ENCODE measurements at places on chromosomes 4 and X.

DNA sequence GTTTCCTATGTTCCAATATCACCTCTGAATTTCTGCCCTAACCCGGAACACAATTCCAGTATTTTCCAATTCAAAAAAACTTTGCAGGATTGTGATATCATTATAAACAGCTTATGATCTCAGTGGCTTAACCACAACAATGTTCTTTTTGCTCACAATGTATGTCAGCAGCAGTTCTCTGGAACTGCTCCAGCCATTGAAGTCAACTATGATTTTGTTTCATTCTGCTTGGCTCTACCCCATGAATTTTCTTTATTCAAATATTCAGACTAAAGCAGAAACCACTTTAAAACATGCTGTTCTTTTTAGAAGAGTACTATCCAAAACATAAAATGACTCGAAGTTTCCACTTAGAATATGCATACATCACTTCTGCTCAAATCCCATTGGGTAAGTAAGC, 1611.1 kb downstream of the ARAP2 start:
- DNase-seq = no peak

GRCh38 chr4:145815626-145816025, 123.0 kb downstream of the ZNF827 start:
- DNase-seq = no peak

DNA sequence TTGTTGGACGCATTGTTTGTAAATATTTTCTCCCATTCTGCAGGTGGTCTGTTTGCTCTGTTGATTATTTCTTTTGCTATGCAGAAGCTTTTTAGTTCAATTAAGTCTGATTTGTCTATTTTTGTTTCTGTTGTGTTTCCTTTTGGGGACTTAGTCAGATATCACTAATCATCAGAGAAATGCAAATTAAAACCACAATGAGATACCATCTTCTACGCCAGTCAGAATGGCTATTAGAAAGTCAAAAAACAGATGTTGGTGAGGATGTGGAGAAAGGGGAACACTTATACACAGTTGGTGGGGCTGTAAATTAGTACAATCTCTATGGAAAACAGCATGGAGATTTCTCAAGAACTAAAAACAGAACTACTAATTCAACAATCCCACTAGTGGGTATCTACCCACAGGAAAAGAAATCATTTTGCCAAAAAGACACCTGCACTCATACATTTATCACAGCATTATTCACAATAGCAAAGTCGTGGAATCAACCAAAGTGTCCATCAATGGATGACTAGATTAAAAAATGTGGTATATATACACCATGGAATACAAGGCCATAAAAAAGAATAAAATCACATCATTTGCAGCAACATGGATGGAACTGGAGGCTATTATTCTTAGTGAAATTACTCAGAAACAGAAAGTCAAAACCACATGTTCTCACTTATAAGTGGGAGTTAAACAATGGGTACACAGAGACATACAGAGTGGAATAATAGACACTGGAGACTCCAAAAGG, 8.1 kb downstream of the COQ2 start:
- no peak for DNase-seq

GRCh38 chr4:25941457-25942221, 27.6 kb downstream of the SMIM20 start:
- no peak for DNase-seq

DNA sequence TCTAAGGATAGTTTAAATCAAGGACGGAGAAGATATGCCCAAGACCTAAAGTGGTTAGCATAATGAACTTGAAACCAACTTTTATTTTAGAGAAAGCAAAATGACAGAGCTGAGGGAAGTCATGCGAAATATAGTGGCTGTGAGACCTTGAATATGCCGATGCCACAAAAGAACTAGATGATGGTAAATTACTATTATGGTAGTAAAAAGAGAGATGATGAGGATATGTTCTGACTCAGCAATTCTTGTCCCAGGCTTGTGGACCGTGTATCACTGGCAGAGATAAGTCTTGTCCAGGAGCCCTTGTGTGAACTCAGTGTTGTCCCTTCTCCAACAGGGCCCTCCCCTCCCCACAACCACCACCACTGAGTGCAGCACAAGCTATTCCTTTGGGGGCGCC, 1605.6 kb upstream of the TENM3 start:
- DNase-seq = no peak

Measured in femur (tissue), 1 donor.